ENCODE measurements at places on chromosomes 5 and 9.

DNA sequence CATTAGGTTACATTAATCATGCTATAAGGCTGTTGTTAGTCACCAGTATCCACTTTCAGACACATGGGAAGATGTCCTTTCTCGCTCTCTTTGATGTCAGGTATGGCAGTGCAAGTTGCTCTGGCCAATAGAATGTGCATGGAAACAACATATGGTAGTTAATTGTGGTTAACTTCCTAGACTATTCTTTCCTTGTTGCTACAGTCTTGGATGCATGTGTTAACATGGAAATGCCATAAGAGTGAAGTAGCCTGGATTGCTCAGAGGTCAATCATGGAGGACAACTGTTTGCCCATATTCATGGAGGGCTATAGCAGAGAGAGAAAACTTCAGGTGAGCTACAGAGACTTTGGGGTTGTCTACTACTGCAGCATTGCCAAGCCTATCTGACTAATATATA lies 245.8 kb upstream of the GAS1 start:
- no peak overlapping the region for H3K4me3 ChIP-seq
- no peak for DNase-seq
- H3K4me1 ChIP-seq: no peaks in the 10 kb centered on the region
- no peaks in the 10 kb centered on the region for H3K36me3 ChIP-seq
- H3K27me3 ChIP-seq: peaks cover 27% of the 10 kb centered on the region
- H3K27ac ChIP-seq: no peak overlapping the region

DNA sequence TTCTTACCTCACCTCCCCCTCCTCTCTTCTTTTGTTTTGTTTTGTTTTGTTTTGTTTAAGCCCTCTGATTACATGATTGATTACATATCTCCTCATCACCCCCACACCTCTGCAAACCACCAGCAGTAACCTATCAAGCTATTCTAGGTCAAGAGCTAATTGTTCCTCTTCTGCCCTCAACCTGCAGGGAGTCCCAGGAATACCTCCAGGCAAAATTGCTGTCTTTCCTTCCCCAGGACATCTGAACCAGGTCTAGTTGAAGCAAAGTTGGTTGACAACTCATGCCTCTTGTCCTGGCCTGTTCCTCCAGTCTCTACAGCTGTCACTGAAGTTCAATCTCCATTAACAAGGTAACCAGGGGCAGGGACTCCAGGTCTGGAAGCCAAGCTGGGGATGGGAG lies 80.0 kb upstream of the PTGER4 start:
- H3K27me3 ChIP-seq: peaks cover 13% of the 10 kb centered on the region
- H3K4me1 ChIP-seq: peaks cover 18% of the 10 kb centered on the region
- no peaks in the 10 kb centered on the region for H3K36me3 ChIP-seq
- no peak overlapping the region for H3K4me3 ChIP-seq

GRCh38 chr9:123710299-123710698 lies 219.6 kb downstream of the DENND1A start:
- peaks cover 5% of the 10 kb centered on the region for H3K36me3 ChIP-seq
- DNase-seq: no peak
- no peak overlapping the region for H3K27ac ChIP-seq
- no peak overlapping the region for H3K4me3 ChIP-seq
- peaks cover 43% of the 10 kb centered on the region for H3K27me3 ChIP-seq

DNA sequence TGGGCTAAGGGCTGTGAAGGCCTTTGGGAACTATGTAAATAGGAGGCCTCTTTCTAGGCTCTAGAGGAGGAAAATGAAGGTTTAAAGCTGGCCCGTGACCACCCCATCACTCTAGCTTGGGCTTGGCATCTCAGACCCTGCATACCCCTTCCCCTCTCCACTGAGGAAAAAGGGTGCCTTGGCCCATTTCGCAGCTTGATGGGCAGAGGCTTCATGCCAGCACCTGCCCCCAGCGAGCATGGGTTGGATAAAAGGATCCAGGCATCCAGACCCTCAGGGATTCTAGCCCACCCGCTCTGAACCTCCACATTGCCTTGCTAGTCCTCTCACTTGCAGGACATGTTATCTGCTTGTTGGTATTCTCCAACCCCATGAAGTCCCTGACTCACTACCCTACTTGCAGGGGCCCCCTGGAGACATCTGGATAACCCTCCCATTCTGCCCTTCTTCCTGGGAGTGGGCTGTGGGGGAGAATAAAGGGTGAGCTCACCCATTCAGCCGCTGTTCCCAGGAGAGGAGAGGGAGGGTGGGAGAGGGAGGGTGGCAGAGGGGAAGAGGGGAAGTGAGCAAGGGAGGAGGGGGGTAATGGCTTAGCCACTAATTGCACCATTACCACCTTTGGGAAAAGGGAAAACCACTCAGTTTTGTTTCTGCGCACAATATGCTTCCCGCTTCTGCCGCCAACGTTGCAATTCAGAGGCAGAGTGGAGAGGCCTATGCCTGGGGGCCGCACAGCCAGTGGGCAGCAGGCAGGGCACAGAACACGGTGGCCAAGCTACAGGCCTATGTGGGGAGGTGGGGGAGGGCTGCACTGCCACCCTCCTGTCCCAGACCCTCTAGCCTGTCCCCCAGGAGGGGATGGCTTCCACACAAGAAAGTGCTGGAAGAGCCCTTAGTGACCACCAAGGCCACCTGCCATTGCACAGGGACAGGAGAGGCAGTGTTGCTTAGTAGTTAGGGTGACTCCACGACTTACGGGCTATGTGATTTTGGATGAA lies 2.1 kb upstream of the CAMK2A start:
- no peak for DNase-seq
- no peaks in the 10 kb centered on the region for H3K4me1 ChIP-seq
- no peak overlapping the region for H3K27ac ChIP-seq

DNA sequence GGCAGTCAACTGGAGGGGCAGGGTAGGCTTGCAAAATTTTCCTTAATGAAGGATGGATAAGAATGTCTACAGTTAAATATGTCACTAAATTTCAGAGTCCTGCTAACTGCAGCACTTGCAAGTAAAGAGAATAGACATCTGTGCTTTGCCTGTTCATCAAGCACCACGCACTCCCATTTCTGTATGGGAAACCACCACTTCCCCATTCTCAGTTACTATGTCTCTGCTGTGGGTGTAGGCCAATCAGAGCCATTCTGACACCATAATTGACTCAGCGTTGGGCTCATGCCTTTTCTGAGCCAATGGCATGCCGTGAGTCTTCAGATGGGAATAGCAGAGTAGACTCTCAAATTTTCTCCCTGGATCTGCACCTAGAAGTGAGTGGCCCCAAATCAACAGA lies 247.5 kb downstream of the GABRB2 start:
- no peaks in the 10 kb centered on the region for H3K36me3 ChIP-seq
- H3K27me3 ChIP-seq: no peaks in the 10 kb centered on the region
- H3K27ac ChIP-seq: no peak overlapping the region

GRCh38 chr5:14767735-14768507 lies 103.4 kb downstream of the OTULIN start:
- no peak overlapping the region for H3K27ac ChIP-seq
- H3K4me3 ChIP-seq: no peak overlapping the region
- H3K36me3 ChIP-seq: peaks cover 1% of the 10 kb centered on the region
- H3K4me1 ChIP-seq: no peaks in the 10 kb centered on the region
- H3K27me3 ChIP-seq: no peaks in the 10 kb centered on the region

DNA sequence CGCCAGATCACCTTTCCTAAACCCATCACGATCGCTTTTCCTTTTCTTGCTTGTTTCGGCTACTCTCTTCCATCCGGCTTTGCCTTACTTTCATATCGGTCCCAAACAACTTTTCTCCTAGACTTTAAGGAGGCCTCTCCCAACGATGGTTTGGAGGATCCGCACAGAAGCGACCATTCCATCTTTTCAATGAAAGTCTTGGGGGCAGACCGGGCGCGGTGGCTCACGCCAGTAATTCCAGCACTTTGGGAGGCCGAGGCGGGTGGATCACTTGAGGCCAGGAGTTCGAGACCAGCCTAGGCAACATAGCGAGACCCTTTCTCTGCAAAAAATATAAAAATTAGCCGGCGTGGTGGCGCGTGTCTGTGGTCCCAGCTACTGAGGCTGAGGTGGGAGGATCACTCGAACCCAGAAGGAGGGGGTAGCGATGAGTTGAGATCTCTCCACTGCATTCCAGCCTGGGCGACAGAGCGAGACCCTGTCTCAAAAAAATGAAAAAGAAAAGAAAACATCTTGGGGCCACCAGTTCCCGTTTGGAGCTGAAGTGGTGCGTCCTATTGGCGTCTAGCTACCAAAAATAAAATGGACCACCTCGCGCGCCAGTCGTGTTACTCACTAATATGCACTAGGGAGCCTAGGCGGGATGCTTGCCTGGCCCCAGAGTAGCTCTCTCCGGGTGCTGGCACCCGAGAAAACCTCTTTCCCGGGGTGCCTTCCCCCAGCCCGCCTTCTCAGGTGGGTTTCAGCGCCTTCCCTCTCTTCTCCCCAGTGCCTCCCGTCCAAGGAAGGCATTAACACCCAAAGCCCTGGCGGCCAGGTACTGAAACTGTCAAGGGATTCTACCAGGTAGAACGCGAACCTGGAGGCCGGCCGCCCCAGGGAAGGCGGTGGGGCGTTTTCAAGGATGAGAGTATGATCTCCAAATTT lies 800 bp upstream of the AP3B1 start:
- H3K36me3 ChIP-seq: peaks cover 1% of the 10 kb centered on the region
- H3K4me1 ChIP-seq: peaks cover 13% of the 10 kb centered on the region
- DNase-seq: peak; percentile 34
- peaks cover 4% of the 10 kb centered on the region for H3K27me3 ChIP-seq

GRCh38 chr9:125508249-125508648 lies 198.8 kb downstream of the MAPKAP1 start:
- no peak for DNase-seq
- H3K4me1 ChIP-seq: peaks cover under 1% of the 10 kb centered on the region
- no peak overlapping the region for H3K4me3 ChIP-seq

DNA sequence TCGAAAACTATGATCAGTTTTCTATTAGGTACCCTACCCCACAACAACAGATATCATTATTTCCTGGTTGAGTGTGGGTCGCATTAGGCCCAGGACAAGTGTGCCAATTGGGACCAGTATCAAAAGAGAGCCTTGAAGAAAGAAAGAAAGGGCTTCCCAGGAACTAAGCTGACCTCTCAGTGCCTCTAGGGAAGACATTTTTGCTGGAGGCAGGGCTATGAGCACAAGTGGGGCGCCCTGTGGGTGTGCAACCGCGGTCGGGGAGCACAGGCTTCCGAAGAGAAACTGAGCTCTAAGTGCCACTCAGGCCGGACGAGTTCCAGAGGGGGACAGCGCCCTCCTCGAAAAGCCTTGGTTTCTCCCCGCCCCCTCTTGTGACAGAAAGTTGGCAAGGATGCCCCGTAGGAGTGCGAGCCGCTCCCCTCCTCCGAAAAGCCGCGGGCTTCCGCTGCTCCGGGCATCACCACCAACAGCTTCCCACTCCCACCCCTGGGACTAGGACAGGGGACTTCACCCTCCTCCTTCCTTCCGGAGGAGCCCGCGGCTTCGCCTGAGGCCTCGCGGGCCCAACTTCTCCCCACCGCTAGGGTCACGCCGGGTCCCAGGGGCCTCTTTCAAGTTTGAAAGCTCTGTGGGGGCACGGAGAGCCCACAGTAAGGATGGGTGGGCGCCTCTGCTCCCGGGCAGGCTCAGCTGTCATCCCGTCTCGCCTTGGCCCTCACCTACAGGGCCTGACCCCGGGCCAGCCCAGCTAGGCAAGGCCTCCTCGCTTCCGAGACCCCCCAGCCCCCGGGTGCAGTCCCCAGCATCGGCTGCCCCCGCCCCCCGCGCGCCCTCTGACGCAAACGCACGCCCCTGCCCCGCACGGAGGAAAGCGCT lies 2.0 kb downstream of the NR2F1-AS1 start:
- peak overlapping the region; percentile 50 for H3K4me3 ChIP-seq
- peaks cover 56% of the 10 kb centered on the region for H3K27me3 ChIP-seq
- DNase-seq: no peak
- peaks cover 11% of the 10 kb centered on the region for H3K4me1 ChIP-seq

DNA sequence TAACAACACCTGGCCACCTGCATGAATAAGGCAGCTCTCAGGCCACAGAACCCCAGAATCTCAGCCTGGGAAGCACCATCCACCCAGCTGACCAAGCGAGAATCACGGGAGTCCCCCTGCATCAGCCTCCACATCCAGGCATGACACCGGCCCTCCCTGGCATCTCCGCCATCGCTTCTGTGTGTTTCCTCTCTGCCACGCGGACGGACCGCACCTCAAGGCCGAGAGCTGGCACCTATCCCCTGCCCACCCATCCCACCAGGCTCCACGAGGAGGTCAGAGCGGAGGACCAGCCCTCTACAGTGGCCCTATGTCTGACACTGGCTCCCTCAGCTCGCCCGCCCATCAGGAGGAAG lies 134.7 kb downstream of the COL23A1 start:
- no peak overlapping the region for H3K4me3 ChIP-seq
- no peaks in the 10 kb centered on the region for H3K4me1 ChIP-seq
- no peak overlapping the region for H3K27ac ChIP-seq
- DNase-seq: no peak
- H3K27me3 ChIP-seq: peaks cover 3% of the 10 kb centered on the region

- H3K36me3 ChIP-seq: no peaks in the 10 kb centered on the region
- H3K4me3 ChIP-seq: no peak overlapping the region
- peaks cover 12% of the 10 kb centered on the region for H3K4me1 ChIP-seq
- H3K27ac ChIP-seq: peak overlapping the region; percentile 93
- no peaks in the 10 kb centered on the region for H3K27me3 ChIP-seq
Measured at GRCh38 chr9:137194909-137195308, 5.6 kb downstream of the TPRN start.

DNA sequence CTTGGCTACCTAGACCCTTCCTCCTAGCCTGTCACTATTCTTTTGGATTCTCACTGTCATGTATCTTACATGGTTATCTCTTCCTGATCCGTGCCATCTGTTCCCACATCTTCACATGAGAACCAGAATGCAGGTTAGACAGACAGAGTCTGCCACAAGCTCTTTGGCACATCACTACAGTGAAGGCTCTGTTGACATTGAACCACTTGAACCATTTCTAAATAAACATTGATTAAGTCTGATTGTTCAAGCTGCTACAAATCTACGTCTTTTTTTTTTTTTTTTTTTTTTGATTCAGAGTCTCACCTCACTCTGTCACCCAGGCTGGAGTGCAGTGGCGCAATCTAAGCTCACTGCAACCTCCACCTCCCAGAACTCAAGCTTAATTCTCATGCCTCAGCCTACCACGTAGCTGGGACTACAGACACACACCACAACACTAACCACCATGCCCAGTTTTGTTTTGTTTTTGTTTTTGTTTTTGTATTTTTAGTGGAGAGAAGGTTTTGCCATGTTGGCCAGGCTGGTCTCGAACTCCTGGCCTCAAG lies 85.1 kb upstream of the LRRTM2 start:
- no peaks in the 10 kb centered on the region for H3K36me3 ChIP-seq
- peaks cover 44% of the 10 kb centered on the region for H3K4me1 ChIP-seq
- H3K27ac ChIP-seq: no peak overlapping the region

GRCh38 chr9:71763832-71764231 lies 4.5 kb downstream of the CEMIP2 start:
- H3K27ac ChIP-seq: peak overlapping the region; percentile 84
- peak overlapping the region; percentile 15 for H3K4me3 ChIP-seq

GRCh38 chr5:169695025-169695625 lies 58.0 kb downstream of the DOCK2 start:
- H3K4me1 ChIP-seq: peaks cover 2% of the 10 kb centered on the region
- H3K36me3 ChIP-seq: no peaks in the 10 kb centered on the region
- no peak overlapping the region for H3K27ac ChIP-seq

- no peaks in the 10 kb centered on the region for H3K36me3 ChIP-seq
- no peak overlapping the region for H3K4me3 ChIP-seq
- no peak overlapping the region for H3K27ac ChIP-seq
- peaks cover 88% of the 10 kb centered on the region for H3K27me3 ChIP-seq
Measured at GRCh38 chr5:3600106-3601060, 4.8 kb downstream of the IRX1 start.

GRCh38 chr5:11655681-11656080 lies 248.6 kb downstream of the CTNND2 start:
- H3K27ac ChIP-seq: no peak overlapping the region
- H3K4me3 ChIP-seq: no peak overlapping the region
- no peaks in the 10 kb centered on the region for H3K27me3 ChIP-seq
- H3K4me1 ChIP-seq: peaks cover 3% of the 10 kb centered on the region
- DNase-seq: no peak
